SJSA1 (cell line): ENCODE measurements at places on chromosomes 3 and 15. TPM values are rescaled to one million over a fixed set of nuclear protein-coding genes. Genes with fewer than 3 reads are reported as not detected.

- H3K27ac ChIP-seq = no peak overlapping the region
- H3K4me3 ChIP-seq = no peak overlapping the region
- H3K27me3 ChIP-seq = no peaks in the 10 kb centered on the region
- DNase-seq = no peak
- peaks cover 24% of the 10 kb centered on the region for H3K4me1 ChIP-seq
- H3K36me3 ChIP-seq = no peaks in the 10 kb centered on the region
Observed at GRCh38 chr15:100108346-100108745, 233.4 kb downstream of the ADAMTS17 start.

DNA sequence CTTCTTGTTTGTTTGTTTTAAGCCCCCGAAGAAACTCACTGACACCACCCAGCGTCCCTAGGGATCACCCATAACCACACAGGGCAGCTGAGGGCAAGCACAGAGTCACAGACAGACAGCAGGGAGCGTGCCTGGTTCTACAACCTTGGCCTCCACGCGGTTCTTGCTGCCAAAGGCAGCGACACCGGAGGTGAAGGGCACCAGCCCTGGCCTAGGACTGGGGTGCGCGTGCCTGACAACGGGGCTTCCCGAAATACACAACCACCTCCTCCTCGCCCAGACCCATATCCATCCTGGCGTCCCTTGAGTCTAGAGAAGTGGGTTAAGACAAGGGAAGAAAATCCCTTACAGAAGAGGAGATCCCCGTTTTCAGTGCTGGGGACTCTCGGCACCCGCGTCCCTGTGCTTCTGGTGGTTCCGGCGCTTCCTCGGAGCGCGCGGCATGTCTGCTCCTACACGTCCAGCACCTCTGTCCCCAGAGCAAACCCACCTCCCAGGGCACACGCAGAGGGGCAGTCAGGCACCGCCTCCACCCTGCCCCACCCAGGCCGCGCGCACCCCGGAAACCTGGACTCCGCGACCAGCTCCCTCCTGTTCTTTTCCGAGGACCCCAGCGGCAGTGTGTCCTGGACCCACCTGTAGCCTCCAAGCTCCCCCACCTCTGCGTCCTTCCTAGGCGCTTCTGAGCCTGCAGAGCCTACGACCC, 911 bp downstream of the RFTN1 start:
- peaks cover 11% of the 10 kb centered on the region for H3K36me3 ChIP-seq
- DNase-seq = peak; percentile 78
- peak overlapping the region; percentile 90 for H3K4me3 ChIP-seq
- no peaks in the 10 kb centered on the region for H3K27me3 ChIP-seq
- H3K4me1 ChIP-seq = peaks cover 66% of the 10 kb centered on the region
- H3K27ac ChIP-seq = peak overlapping the region; percentile 70

DNA sequence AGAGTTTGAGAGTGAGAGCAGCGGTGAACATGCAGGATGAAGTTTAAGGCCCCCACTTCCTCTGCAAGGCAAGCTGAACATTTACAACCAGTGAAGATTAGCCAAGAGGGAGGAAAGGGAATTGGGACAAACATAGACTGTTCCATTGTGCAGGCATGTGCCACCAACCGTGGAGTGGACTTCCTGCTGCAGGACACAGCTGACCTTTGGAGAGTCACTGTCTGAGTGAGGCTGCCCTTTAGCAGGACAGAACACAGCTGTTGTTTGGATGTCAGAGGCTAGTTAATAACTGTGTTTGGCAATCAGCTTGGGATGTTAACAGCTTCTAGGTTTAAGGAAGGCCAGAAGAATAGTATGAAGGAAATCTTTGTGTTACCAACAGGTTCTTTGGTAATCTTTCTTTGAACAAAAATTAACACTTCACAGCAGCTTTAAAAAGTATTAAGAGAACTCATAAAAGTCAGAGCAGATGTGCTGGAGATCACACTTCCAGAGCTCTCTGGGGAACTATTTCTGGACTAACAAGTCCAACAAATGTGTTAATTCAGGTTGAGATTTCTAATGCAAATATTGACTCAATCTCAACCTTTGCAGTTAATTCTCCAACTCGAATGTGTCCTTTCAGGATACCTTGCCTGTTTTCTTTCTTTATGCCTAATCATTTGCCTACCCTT, 31.4 kb downstream of the CTDSPL start:
- H3K36me3 ChIP-seq = no peaks in the 10 kb centered on the region
- peaks cover 12% of the 10 kb centered on the region for H3K4me1 ChIP-seq
- no peak overlapping the region for H3K27ac ChIP-seq
- no peak for DNase-seq
- H3K4me3 ChIP-seq = no peak overlapping the region

Gene MKRN3
- total RNA-seq = 0.11 and 0.38 TPM in 2 replicates

GRCh38 chr3:4802903-4803302, 176.3 kb upstream of the BHLHE40 start:
- 0 out of 2 replicates have a peak, but pooled peaks cover 3% of the 10 kb centered on the region for H3K4me1 ChIP-seq
- H3K27ac ChIP-seq = no peak overlapping the region
- no peaks in the 10 kb centered on the region for H3K36me3 ChIP-seq
- H3K27me3 ChIP-seq = no peaks in the 10 kb centered on the region
- DNase-seq = no peak

DNA sequence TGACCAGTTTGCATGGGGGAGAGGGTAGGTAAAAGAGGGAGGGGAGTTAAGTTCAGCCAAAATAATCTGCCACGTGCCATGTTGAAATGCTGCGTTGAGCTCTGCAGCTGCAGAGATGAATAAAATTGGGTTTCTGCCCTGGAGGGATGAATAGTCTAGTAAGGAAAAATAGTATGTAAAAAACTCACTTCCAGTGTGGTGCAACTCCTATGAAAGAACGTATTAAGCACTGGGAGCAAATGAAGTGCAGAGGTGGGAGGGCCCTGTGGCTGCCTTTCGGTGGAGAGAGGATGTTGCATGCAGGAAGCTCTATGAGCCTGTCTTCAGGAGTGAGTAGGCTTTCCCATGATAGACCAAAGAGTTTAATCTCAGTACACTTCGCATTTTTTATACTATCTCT, 8.6 kb downstream of the CEP63 start:
- H3K36me3 ChIP-seq = peaks cover 9% of the 10 kb centered on the region; the same call in 1 of the 2 replicates
- DNase-seq = no peak
- H3K27ac ChIP-seq = no peak overlapping the region
- H3K27me3 ChIP-seq = no peaks in the 10 kb centered on the region
- H3K4me1 ChIP-seq = peaks cover 11% of the 10 kb centered on the region

Gene TMEM115
- 40.6 and 51.2 TPM in 2 replicates for total RNA-seq

- no peaks in the 10 kb centered on the region for H3K36me3 ChIP-seq
- H3K27me3 ChIP-seq = no peaks in the 10 kb centered on the region
- no peak for DNase-seq
- no peak overlapping the region for H3K27ac ChIP-seq
- peaks cover 6% of the 10 kb centered on the region for H3K4me1 ChIP-seq
Observed at GRCh38 chr3:5007873-5008272, 28.6 kb downstream of the BHLHE40 start.

Gene PRICKLE2
- 9.7 and 18.3 TPM in 2 replicates for total RNA-seq

- H3K27me3 ChIP-seq = no peaks in the 10 kb centered on the region
- H3K27ac ChIP-seq = peak within 1 kb of the TSS; percentile 36
- peak within 1 kb of the TSS; percentile 48 for H3K4me3 ChIP-seq
- H3K36me3 ChIP-seq = no peaks in the 10 kb centered on the region
- peak; percentile 72 for DNase-seq
Observed at GRCh38 chr3:93973131-93974126, at the start of gene PROS1. PROS1 (minus strand) TSS chr3:93973896; CDS start chr3:93973749, 147 bp downstream.

GRCh38 chr15:48477795-48478360, 146.6 kb downstream of the DUT start:
- no peak for DNase-seq
- no peaks in the 10 kb centered on the region for H3K27me3 ChIP-seq
- H3K4me3 ChIP-seq = no peak overlapping the region
- peaks cover 88% of the 10 kb centered on the region for H3K36me3 ChIP-seq
- H3K27ac ChIP-seq = no peak overlapping the region

Gene GPR87
- 0.29 TPM in 1 of 2 replicates, not detected in the other for total RNA-seq

DNA sequence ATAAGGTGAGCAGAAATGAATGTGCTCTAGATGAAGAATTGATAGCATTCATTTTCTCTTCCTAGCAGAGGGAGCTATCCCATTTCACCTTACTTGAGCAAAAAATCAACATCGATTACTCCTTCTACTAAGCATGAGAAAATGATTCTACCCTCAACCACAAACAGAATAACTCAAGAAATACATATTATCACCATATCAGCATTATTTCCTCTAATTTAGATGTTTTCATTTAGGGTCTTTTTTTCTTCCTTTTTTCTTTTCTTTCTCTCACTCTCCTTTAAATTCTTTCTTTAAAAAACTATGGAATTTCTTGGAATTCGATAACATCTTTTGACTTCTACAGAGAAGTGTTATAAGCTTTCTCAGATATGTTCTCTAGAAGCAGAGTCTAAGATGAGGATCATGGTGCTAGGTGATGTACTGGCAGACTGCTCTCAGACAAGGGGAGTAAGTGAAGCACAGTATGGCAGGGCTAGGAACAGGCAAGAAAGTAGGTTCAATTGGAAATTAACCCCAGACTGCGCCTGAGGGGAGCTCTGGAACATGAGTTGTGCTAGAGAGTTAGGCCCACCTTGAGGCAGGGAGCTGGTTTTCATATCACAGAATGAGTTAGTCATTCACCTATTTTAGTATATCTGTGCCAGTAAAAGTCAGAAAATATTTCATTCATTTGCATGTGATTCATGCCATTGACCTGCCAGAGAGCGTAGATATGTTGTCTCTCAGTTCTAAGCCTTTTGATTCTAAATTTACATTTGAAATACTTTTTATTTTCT, 279.2 kb upstream of the KCNH8 start:
- no peaks in the 10 kb centered on the region for H3K36me3 ChIP-seq
- H3K27ac ChIP-seq = no peak overlapping the region
- no peaks in the 10 kb centered on the region for H3K27me3 ChIP-seq
- H3K4me3 ChIP-seq = no peak overlapping the region
- DNase-seq = no peak
- H3K4me1 ChIP-seq = no peaks in the 10 kb centered on the region

- H3K4me1 ChIP-seq = no peaks in the 10 kb centered on the region
- H3K27ac ChIP-seq = no peak overlapping the region
- peaks cover 7% of the 10 kb centered on the region; the same call in 1 of the 2 replicates for H3K27me3 ChIP-seq
- DNase-seq = peak; percentile 40
Observed at GRCh38 chr15:101326462-101327146, 31.6 kb upstream of the SNRPA1 start.

Gene RARB
- total RNA-seq = 11.7 and 17.9 TPM in 2 replicates

DNA sequence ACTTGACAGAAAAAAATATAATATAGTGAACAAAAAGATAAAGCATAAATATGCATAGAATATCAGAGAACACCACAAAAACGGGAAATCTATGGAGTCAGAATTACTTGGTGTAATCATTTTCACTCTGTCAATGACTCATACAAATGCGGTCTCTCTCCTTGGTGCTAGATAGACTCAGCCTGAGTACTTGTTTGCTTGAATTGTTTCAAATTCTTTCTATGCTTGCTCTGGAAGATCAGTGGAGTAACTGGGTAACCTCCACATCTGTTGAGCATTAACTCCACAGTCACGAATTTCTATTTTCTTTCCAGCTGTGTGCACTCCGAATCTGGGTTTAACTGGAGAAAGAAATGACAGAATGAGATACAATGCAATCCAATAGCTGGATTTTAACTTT, 760.4 kb downstream of the ZPLD1 start:
- H3K27me3 ChIP-seq = no peaks in the 10 kb centered on the region
- no peaks in the 10 kb centered on the region for H3K36me3 ChIP-seq
- H3K4me3 ChIP-seq = no peak overlapping the region

GRCh38 chr3:183824761-183825455, 469 bp downstream of the MAP6D1 start:
- H3K4me3 ChIP-seq = peak overlapping the region; percentile 73
- H3K27ac ChIP-seq = no peak overlapping the region
- H3K27me3 ChIP-seq = no peaks in the 10 kb centered on the region
- H3K4me1 ChIP-seq = peaks cover 18% of the 10 kb centered on the region
- peaks cover 19% of the 10 kb centered on the region for H3K36me3 ChIP-seq
- no peak for DNase-seq

Gene UMPS
- 31.8 and 42.2 TPM in 2 replicates for total RNA-seq

Gene GPR160
- 0.89 TPM in 1 of 2 replicates, not detected in the other for total RNA-seq

DNA sequence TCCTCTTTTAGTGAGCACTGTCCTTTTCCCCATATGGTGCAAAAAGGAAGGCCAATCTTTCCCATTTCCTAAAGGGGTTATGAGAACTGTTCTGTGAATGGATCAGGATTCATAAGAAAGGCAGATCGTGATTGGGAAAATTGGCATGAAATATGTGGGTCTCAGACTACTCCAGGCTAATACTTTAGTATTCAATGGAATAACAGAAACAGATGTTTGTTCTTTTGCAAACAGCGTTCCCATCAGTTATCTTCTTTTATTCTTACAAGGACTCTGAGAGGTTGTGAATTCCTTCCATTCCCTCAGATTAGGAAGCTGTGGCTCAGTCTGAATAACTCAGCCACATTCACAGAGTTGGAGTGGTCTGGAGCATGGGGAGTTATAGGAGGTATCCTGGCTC, 51.3 kb upstream of the MTMR10 start:
- H3K4me3 ChIP-seq = no peak overlapping the region
- H3K36me3 ChIP-seq = no peaks in the 10 kb centered on the region
- H3K27me3 ChIP-seq = no peaks in the 10 kb centered on the region
- peaks cover 17% of the 10 kb centered on the region for H3K4me1 ChIP-seq
- no peak for DNase-seq

Gene FSTL1
- total RNA-seq = 1,346 and 1,532 TPM in 2 replicates

Gene SNX33
- 4.8 and 6.1 TPM in 2 replicates for total RNA-seq

DNA sequence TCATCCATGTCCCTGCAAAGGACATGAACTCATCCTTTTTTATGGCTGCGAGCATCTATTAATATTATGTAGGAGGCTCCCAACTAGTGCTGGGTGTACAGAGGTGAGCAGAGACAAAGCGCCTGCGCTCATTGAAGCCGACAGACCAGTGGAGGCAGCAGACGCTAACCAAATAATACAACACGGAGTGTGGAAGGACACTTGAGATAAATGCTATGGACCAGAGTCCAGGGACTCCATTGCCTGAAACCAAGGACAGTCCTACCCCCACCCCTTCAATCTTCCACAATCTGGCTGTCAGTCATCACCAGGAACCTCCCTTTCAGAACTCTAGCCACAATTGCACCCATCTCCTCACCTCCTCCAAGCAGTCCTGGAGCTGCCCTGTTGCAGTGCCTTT, 41.5 kb downstream of the KLHL6 start:
- no peak overlapping the region for H3K4me3 ChIP-seq
- no peaks in the 10 kb centered on the region for H3K4me1 ChIP-seq
- no peaks in the 10 kb centered on the region for H3K27me3 ChIP-seq
- no peak for DNase-seq
- no peak overlapping the region for H3K27ac ChIP-seq

DNA sequence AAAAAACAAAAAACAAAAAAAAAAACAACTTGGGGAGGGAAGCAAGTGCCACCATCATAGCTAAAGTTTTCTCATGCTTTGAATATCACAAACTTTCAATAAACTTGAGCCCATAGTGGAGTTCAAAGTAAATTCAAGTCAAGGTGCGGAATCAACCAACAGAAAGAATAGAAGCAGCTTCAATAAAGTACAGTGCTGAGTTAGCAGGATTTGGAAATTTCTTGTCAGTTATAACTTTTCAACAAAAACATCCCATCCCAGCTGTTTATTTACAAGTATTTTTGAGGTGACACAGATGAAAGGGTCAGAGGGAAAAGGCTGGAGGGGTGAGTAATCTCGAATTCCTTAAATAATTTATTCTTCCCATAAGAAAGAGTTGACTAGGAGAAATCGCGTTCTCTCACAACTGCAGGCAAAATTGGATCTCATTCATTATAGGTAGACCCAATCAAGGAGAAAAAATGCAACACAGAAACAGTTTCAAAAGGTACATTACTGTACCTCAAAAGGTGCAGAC, 477.4 kb upstream of the RASGRP1 start:
- H3K27me3 ChIP-seq = no peaks in the 10 kb centered on the region
- peaks cover 15% of the 10 kb centered on the region for H3K4me1 ChIP-seq
- no peak for DNase-seq
- H3K36me3 ChIP-seq = no peaks in the 10 kb centered on the region
- no peak overlapping the region for H3K27ac ChIP-seq
- no peak overlapping the region for H3K4me3 ChIP-seq

Gene TMCO5A
- total RNA-seq = not detected in 2 replicates
